Stimulated activated CD4-positive, alpha-beta T cell treated with anti-CD3 and anti-CD28 coated beads, Interleukin-1b, Interleukin-23, amount 100 ng/mL, for 48 hours (primary cell): ENCODE measurements at places on chromosomes 2 and 18.

DNA sequence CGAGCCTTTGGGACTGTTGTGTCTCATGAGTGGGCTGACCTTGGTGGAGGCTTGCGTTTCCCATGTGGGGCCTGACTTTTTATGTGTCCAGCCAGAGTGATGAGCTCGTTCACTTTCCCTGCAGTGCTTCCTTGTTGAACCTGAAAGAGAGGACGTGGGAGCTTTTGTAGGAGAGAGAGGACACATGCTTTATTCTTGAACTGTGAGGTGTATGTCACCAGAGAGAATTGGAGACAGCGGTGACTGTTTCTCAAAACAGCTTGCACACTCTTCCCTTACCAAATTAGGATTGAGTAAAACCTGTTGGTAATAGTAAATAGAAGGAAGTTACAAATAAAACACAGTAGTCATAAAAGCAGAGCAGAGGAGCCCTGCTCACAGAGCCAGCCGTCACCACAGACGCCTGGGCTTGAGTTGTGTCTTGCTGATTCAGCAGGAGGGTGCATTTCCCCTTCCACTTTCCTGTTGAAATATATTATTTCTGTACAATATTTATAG is 60.7 kb downstream of the INPP4A start:
- DNase-seq, result peak; percentile 39

GRCh38 chr2:223062396-223062795 is 10.4 kb downstream of the KCNE4 start:
- DNase-seq, result no peak

GRCh38 chr2:23533338-23533695 is 148.3 kb downstream of the KLHL29 start:
- no peak for DNase-seq

DNA sequence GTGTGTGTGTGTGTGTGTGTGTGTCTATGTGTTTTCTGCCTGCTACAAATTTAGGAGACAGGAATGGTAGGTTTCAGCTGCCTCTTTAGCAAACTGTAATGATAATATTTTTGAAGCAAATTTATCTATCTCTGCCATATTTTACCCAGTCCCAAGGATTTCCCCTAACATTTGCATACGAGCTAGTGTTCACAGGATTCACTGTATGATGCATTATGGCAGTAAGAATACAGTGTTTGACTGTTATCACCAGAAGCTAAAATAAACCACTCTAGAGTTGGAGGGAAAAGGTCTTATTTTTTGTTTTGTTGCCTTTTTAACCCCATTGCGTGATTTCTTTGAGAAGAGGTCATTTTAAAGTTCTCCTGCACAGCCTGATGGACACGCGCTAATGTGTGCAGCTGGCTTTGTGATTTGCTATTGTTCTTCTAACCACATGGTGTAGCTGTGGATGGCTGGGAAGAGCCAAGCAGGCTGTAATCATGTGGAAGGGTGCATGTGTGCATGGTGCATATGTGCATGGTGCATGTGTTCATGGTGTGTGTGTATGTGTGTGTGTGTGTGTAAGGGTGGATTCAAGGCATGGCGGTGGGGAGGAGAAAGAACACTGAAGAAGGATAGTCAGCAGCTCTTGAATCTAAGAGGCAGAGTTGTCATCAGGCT is 62.4 kb downstream of the PLB1 start:
- no peak for DNase-seq
